ENCODE measurements at places on chromosomes 2 and 18. TPM values are rescaled to one million over a fixed set of nuclear protein-coding genes. Genes with fewer than 3 reads are reported as not detected.
A peak's percentile ranks its signal among the peaks of the same experiment; 100 is the strongest.

GRCh38 chr2:50975546-50975945 is 56.4 kb downstream of the NRXN1 start:
- no peak for DNase-seq

DNA sequence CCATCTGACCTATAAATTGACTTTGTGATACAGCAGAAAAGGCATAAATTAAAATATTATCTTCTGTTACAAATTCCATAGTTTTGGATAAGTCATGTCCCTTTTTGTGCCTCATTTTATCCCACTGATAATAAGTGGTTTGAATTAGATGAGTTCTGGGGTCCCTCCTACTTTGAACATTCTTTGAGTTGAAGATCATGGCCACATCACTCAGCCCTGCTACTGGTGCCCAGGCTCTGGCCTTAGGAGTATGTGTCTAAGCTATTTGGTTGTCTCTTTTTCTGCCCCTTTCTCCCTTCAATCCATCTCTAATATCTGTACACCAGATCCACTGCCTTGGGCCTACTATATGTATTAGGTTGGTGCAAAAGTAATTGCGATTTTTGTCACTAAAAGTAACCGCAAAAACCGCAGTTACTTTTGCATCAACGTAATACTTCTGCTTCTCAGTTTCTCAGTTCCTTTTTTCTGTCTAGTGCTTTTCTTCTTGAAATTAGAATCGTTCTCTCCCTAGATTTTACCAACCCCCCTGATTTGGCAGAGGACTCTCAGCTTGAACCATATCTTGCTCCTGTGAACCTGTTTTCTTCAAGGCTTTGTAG is 362.5 kb upstream of the TNP1 start:
- DNase-seq = no peak

- DNase-seq = no peak
These were observed 304.8 kb downstream of the GBX2 start for GRCh38 chr2:235863414-235863813.

GKN1 gene
- not detected for total RNA-seq

PLEK gene
- 0.22 TPM for total RNA-seq

- DNase-seq = no peak
These were observed 98.6 kb downstream of the KCNS3 start for GRCh38 chr2:17976871-17977746.

SMARCAL1 gene
- 18.0 TPM for total RNA-seq

- DNase-seq = no peak
These were observed 4.0 kb upstream of the SLC35F5 start for GRCh38 chr2:113760400-113760799.

DNA sequence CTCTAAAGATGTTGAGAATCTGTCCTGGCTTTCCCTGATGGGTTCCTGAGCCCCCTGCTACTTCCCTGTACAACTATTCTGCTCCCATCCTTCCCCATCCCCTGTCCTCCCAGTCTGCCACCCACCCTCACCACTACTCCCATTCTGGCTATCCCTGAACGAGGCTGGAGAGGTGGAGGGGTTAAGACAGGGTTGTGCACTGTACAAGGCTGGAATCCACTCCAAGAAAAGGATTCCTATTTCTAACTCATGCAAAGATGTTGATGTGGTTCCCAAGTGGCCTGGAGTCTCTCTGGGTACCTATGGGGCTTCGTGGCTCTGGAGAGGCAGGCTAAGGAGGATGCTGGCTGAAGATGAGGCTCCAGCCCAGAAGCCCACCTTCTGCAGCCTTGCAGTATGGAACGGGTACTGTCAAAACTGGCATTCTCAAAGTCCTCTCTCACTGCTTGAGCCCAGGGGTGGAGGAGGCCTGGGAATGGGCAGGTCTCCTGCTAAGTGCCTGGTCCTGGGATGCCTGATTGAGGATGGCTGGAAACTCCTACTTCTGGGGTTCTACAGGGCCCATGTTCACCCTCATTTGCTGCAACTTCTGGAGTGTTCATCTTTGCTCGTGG is 1.3 kb upstream of the FEV start:
- DNase-seq = no peak

GRCh38 chr2:236008006-236008405 is 160.2 kb downstream of the GBX2 start:
- DNase-seq = no peak

RNU2-63P gene
- 7.4 TPM for total RNA-seq

FBXO11 gene
- total RNA-seq = 60.2 TPM

TMEM163 gene
- 0.12 TPM for total RNA-seq

ATP8B1 gene
- 15.9 TPM for total RNA-seq

DNA sequence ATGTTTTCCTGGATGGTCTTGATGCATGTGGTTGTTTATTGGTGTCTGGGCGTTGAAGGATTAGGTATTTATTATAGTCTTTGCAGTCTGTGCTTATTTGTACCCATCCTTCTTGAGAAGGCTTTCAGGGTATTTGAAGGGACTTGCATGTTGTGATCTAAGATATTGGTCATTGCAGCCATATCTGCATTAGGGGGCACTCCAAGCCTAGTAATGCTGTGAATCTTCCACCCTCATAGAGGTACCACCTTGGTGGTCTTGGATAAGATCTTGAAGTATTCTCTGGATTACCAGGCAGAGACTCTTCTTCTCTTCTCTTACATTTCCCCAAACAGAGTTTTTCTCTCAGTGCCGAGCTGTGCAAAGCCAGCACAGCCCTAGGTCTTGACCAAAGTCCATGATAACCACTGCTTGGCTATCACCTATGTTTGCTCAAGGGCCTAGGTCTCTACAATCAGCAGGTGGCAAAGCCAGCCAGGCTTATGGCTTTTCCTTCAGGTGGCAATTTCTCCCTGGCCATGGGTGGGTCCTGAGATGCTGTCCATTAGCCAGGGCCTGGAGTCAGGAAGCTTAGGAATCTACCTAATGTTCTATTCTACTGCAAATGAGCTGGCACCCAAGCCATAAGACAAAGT is 15.4 kb upstream of the PPP1R1C start:
- no peak for DNase-seq

- DNase-seq = peak; percentile 62
These were observed 844 bp upstream of the VSNL1 start for GRCh38 chr2:17539611-17540092.

- no peak for DNase-seq
These were observed 2.9 kb downstream of the ANKRD12 start for GRCh38 chr18:9139400-9140039.

GRCh38 chr2:43030551-43031307 is 195.7 kb downstream of the ZFP36L2 start:
- DNase-seq = no peak

- DNase-seq = no peak
These were observed 4.5 kb downstream of the B4GALT6 start for GRCh38 chr18:31679791-31680432.

GRCh38 chr2:137937246-137937645 is 27.0 kb upstream of the HNMT start:
- DNase-seq = no peak

DUSP28 gene
- 5.6 TPM for total RNA-seq

SERPINB12 gene
- total RNA-seq = not detected
